Lower lobe of right lung (tissue), 2 donors: ENCODE measurements at places on chromosomes 5 and 9. TPM values are rescaled to one million over a fixed set of nuclear protein-coding genes. Genes with fewer than 3 reads are reported as not detected.

GRCh38 chr9:87888501-87888900 lies 5.8 kb downstream of the SPATA31E1 start:
- H3K27ac ChIP-seq, result no peak overlapping the region
- DNase-seq, result no peak
- no peaks in the 10 kb centered on the region for H3K4me1 ChIP-seq
- H3K4me3 ChIP-seq, result no peak overlapping the region
- H3K27me3 ChIP-seq, result no peaks in the 10 kb centered on the region

DNA sequence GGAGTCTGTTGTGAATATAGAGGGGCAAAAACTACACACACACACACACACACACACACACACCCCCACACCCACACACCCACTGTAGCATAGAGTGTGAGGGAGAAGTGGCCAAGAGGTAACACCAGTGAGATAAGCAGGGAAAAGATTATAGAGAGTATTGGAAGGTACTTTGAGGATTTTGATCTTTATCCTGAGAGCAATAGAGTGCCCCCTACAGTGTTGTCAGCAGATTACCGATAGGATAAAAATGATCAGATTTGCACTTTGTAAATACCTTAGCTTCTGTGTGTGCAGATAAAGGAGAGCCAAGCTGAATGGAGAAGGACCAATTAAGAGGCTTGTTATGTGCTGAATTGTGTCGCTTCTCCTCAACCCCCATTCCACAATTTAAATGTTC lies 32.3 kb downstream of the ERCC6L2 start:
- no peaks in the 10 kb centered on the region for H3K36me3 ChIP-seq
- H3K4me3 ChIP-seq, result no peak overlapping the region
- no peak for DNase-seq
- no peak overlapping the region for H3K27ac ChIP-seq

DNA sequence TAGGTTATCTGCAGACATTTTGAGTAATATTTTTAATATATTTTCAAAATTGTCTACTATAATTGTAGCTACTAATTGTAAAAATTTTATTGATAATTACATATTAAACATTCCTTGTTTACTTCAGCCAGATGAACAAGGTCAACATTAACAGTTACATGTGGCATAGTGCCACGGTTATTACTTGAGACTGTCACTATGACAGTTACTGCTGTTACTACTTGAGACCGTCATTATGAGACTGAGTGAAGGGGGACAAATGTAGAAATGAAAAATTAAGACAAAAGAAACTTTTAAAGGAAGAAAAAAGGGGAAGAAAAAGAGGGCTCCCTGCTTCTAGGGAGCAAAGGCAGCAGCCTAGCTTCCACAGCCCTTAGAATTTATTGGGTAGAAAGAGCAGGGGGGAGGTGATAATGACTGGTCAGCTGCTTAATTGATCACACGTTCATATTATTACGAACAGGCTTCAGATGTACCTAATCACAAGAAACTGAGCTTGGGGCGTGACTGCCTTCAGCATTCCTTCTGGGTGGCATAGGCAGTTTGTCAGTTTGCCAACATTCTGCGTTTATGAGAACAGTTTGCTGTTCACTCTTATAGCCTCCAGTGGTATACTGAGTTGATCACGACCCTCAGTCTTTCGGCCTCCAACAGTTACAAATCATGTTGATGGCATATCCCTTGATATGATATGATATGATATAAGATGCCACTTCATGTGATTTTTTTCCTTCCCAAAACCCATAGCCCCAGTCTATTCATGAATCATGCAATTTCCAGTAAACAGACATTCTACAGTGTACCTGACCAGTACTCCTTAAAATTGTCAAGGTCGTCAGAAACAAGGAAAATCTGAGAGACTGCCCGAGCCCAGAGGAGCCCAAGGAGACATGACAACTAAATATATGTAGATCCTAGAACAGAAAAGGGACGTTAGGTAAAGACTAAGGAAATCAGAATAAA lies 13.1 kb downstream of the MARCHF6 start:
- peak overlapping the region; percentile 9 for H3K27ac ChIP-seq
- H3K27me3 ChIP-seq, result no peaks in the 10 kb centered on the region
- peaks cover 39% of the 10 kb centered on the region for H3K4me1 ChIP-seq
- no peak overlapping the region for H3K4me3 ChIP-seq
- no peak for DNase-seq

GRCh38 chr9:90916147-90916734 lies 114.6 kb downstream of the SYK start:
- no peak for DNase-seq
- no peak overlapping the region for H3K4me3 ChIP-seq
- H3K27ac ChIP-seq, result no peak overlapping the region
- no peaks in the 10 kb centered on the region for H3K36me3 ChIP-seq
- peaks cover under 1% of the 10 kb centered on the region for H3K4me1 ChIP-seq

DNA sequence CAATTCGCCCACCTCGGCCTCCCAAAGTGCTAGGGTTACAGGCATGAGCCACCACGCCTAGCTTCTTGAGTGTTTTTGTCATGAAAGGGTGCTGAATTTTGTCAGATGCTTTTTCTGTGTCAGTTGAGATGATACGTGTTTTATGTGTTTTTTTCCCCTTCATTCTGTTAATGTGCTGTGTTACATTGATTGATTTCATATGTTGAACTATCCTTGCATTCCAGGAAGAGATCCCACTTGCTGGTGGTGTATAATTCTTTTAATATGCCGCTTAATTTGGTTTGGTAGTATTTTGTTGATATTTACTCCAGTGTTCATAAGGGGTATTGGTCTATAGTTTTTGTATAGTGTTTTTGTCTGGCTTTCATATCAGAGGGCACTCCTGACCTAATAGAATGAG lies 13.6 kb downstream of the ZBTB43 start:
- H3K27me3 ChIP-seq, result no peaks in the 10 kb centered on the region
- no peak for DNase-seq
- H3K27ac ChIP-seq, result no peak overlapping the region
- H3K36me3 ChIP-seq, result peaks cover 10% of the 10 kb centered on the region

DNA sequence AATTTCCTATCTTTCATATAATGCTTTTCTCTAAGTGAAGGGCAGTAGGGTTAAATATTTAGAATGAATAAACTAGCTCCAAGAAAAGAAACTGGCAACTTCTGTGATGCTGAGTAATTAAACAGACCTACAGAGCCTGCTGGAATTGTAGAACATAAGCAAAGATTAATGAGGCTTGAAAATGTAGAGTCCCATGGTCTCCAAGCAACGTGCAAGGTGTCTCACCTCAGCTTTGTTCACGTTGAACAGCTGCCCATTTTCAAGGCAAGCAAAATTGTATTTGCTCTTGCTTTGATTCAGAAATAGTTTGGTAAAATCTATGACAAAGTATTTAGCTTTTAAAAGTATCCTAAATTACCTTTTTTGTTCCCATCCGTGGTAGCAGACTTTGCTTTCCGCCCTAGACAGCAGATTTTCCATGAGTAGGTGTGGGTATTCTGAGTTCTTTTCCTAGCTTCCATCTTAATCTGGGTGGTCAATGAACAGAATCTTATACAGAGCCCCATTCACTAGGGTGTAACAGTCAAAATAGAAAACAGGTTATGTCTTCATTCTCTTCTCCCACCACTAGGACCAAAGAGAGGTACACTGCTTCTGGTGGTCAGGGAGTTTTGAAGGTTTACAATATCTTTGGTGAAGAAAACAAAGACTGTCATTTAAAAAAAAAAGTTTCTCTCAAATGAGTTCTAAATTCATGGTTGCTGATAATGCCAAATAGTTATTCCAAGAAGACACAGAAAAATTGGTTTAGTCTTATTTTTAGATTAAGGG lies 52.1 kb upstream of the TYRP1 start:
- no peak overlapping the region for H3K27ac ChIP-seq
- no peak for DNase-seq
- no peak overlapping the region for H3K4me3 ChIP-seq
- H3K36me3 ChIP-seq, result no peaks in the 10 kb centered on the region

The SLC36A3 gene
- total RNA-seq, result not detected

The NR5A1 gene
- not detected for total RNA-seq
